ENCODE measurements at places on chromosomes 1 and 21. TPM values are rescaled to one million over a fixed set of nuclear protein-coding genes. Genes with fewer than 3 reads are reported as not detected.

The FCRLB gene
- 2.3 TPM for total RNA-seq

The PIGR gene
- total RNA-seq, result 841 TPM

- H3K4me1 ChIP-seq, result no peaks in the 10 kb centered on the region
- H3K36me3 ChIP-seq, result no peaks in the 10 kb centered on the region
- no peaks in the 10 kb centered on the region for H3K27me3 ChIP-seq
- DNase-seq, result no peak
Observed at GRCh38 chr1:51535006-51535592, 16.0 kb upstream of the EPS15 start.

The HSD3B1 gene
- not detected for total RNA-seq

The GNAT2 gene
- total RNA-seq, result not detected

- DNase-seq, result no peak
- no peak overlapping the region for H3K27ac ChIP-seq
- H3K36me3 ChIP-seq, result peaks cover 5% of the 10 kb centered on the region
- H3K4me3 ChIP-seq, result no peak overlapping the region
- H3K4me1 ChIP-seq, result no peaks in the 10 kb centered on the region
Observed at GRCh38 chr1:36008546-36009197, 75.2 kb upstream of the TEKT2 start.

GRCh38 chr1:33668695-33669094, 195.2 kb upstream of the HMGB4 start:
- no peaks in the 10 kb centered on the region for H3K27me3 ChIP-seq
- H3K4me3 ChIP-seq, result no peak overlapping the region
- no peak overlapping the region for H3K27ac ChIP-seq

The SYNC gene
- total RNA-seq, result 5.5 TPM

The ZP4 gene
- not detected for total RNA-seq

GRCh38 chr1:81327103-81327710, 473.5 kb upstream of the ADGRL2 start:
- no peaks in the 10 kb centered on the region for H3K4me1 ChIP-seq
- no peak for DNase-seq
- H3K36me3 ChIP-seq, result no peaks in the 10 kb centered on the region
- no peak overlapping the region for H3K27ac ChIP-seq

The BRDT gene
- not detected for total RNA-seq

The PDZK1 gene
- 152 TPM for total RNA-seq

- no peak overlapping the region for H3K4me3 ChIP-seq
- no peak for DNase-seq
- no peaks in the 10 kb centered on the region for H3K4me1 ChIP-seq
- no peaks in the 10 kb centered on the region for H3K27me3 ChIP-seq
- H3K36me3 ChIP-seq, result no peaks in the 10 kb centered on the region
- no peak overlapping the region for H3K27ac ChIP-seq
Observed at GRCh38 chr21:45056296-45056904, 18.0 kb upstream of the ADARB1 start.

- H3K36me3 ChIP-seq, result no peaks in the 10 kb centered on the region
- H3K4me3 ChIP-seq, result peak overlapping the region; percentile 54
- peaks cover 13% of the 10 kb centered on the region for H3K27me3 ChIP-seq
- H3K27ac ChIP-seq, result peak overlapping the region; percentile 63
- peaks cover 4% of the 10 kb centered on the region for H3K4me1 ChIP-seq
Observed at GRCh38 chr1:26994020-26994786, 711 bp downstream of the TRNP1 start.

DNA sequence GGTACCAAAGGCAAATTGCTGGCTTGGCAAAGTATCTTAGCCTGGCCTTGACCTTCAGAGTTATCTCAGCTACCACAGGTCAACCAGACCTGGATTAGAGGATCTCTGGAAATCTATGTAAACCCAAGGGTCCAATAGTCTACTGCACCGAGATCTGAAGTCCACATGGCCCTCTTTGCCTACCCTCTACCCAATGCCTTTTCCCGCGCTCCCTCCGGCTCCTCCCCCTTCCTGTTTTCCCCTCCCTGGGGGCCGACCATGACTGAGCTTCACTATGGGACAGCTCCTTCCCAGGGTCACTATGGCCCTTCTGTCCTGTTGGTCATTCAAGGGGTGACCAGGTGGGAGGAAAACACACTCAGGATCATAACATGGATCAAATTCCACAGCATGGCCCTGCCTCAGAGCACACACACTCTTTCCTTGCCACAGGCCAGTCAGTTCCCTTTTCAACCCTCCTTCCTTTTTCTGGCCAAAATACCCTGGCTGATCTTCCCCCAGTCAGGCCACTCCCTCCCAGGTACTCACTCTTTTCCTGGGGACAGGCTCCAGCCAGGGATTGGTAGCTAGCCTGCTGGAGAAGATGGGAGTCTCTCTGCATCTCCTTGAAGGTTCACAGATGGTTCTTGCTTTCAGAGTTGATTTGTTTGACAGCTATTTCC, 19.1 kb upstream of the TMEM183A start:
- no peak for DNase-seq
- no peak overlapping the region for H3K27ac ChIP-seq
- no peaks in the 10 kb centered on the region for H3K4me1 ChIP-seq
- no peak overlapping the region for H3K4me3 ChIP-seq
- no peaks in the 10 kb centered on the region for H3K27me3 ChIP-seq

The RGS1 gene
- total RNA-seq, result 50.2 TPM

DNA sequence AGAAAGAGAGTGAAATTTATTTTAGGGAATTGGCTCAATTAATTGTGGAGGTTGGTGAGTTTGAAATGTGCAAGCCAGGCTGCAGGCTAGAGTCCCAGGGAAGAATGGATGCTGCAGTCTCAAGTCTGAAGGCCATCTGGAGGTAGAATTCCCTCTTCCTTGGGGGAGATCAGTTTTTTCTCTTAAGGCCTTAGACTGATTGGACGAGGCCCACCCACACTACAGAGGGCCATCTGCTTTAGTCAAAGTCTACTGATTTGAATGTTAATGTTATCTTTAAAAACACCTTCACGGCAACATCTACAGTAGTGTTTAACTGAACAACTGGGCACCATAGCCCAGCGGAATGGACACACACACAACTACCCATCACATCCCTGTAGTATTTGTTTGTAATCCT, 245.9 kb upstream of the IRF2BP2 start:
- H3K4me3 ChIP-seq, result no peak overlapping the region
- no peaks in the 10 kb centered on the region for H3K36me3 ChIP-seq
- H3K27me3 ChIP-seq, result no peaks in the 10 kb centered on the region
- no peak for DNase-seq

GRCh38 chr1:184222652-184223052, 164.2 kb upstream of the C1orf21 start:
- no peaks in the 10 kb centered on the region for H3K36me3 ChIP-seq
- no peaks in the 10 kb centered on the region for H3K27me3 ChIP-seq
- DNase-seq, result peak; percentile 48
- H3K27ac ChIP-seq, result no peak overlapping the region
- H3K4me3 ChIP-seq, result peak overlapping the region; percentile 46

DNA sequence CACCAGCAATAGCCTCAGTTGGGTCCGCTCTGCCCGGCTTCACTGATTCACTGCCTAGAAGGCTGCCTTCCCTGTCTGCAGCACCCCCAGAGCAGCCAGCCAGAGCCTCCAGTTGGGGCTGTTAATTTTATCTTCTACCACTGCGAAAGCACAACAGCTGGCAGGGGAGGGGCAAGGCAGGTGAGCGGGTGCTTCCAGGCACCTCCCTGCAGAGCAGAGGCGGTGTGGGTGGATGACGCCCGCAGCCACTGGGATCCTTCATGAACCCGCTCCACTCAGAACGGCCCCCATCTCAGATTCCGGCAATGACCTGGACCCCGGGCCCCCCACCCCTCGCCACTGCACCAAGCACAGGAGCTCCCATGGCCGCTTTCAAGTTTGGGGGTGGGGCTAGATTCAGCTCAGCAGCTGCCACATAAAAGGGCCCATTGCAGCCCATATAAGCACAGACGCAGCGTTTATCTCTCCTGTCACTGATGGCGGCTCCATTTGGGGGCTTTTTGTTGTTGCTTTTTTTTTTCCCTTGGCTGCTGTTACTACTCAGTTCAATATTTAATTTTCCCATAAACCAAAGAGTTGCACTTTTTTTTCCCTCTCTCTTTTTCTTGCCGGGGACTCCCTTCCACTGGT, 128.0 kb upstream of the KLHDC7A start:
- DNase-seq, result no peak
- H3K4me1 ChIP-seq, result no peaks in the 10 kb centered on the region
- no peak overlapping the region for H3K27ac ChIP-seq

GRCh38 chr1:14976256-14976655, 177.3 kb upstream of the TMEM51 start:
- no peaks in the 10 kb centered on the region for H3K27me3 ChIP-seq
- no peaks in the 10 kb centered on the region for H3K4me1 ChIP-seq
- no peaks in the 10 kb centered on the region for H3K36me3 ChIP-seq
- no peak for DNase-seq

The NASP gene
- 51.6 TPM for total RNA-seq

GRCh38 chr1:246827396-246827795, 103.2 kb downstream of the SCCPDH start:
- H3K4me3 ChIP-seq, result no peak overlapping the region
- H3K27ac ChIP-seq, result no peak overlapping the region
- H3K27me3 ChIP-seq, result no peaks in the 10 kb centered on the region
- H3K4me1 ChIP-seq, result no peaks in the 10 kb centered on the region
- no peaks in the 10 kb centered on the region for H3K36me3 ChIP-seq
